Activated CD4-positive, alpha-beta memory T cell treated with anti-CD3 and anti-CD28 coated beads, Interleukin-2, amount 10 ng/mL, durations not matched to agents 7 days and 5 days (primary cell): ENCODE measurements at places on chromosomes 3 and 15. TPM values are rescaled to one million over a fixed set of nuclear protein-coding genes. Genes with fewer than 3 reads are reported as not detected.
A peak's percentile ranks its signal among the peaks of the same experiment; 100 is the strongest.

- no peak for DNase-seq
- H3K36me3 ChIP-seq, result no peaks in the 10 kb centered on the region
- H3K27ac ChIP-seq, result no peak overlapping the region
- no peak overlapping the region for H3K4me3 ChIP-seq
Observed at GRCh38 chr3:27559835-27560234, 75.7 kb upstream of the SLC4A7 start.

- no peak overlapping the region for H3K4me3 ChIP-seq
- peaks cover 36% of the 10 kb centered on the region for H3K36me3 ChIP-seq
- H3K27ac ChIP-seq, result no peak overlapping the region
- no peak for DNase-seq
- H3K27me3 ChIP-seq, result no peaks in the 10 kb centered on the region
Observed at GRCh38 chr3:15585111-15585845, 16.1 kb downstream of the HACL1 start.

DNA sequence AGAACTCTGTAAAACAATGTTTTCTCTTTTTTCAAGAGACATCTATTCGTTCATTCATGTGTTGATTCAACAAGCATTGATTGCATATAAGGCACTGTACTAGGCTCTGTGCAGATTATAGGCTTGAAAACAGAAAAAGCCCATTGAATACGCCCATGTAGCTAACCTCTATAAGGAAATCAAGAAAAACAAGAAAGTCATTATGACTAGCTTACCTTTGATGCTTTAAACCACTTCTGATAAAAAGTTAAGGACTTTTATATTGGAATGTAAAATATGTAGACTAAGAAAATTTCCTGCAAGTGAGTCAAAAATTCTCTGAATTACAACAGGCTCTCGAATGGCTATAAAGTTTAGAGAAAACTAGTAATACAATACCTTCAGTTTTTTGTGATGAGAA lies 92.5 kb downstream of the BDH1 start:
- H3K27me3 ChIP-seq, result peaks cover 48% of the 10 kb centered on the region
- H3K4me3 ChIP-seq, result no peak overlapping the region
- H3K27ac ChIP-seq, result no peak overlapping the region
- peaks cover 7% of the 10 kb centered on the region for H3K36me3 ChIP-seq

- no peak overlapping the region for H3K27ac ChIP-seq
- DNase-seq, result no peak
- H3K4me1 ChIP-seq, result no peaks in the 10 kb centered on the region
- no peaks in the 10 kb centered on the region for H3K27me3 ChIP-seq
- H3K4me3 ChIP-seq, result no peak overlapping the region
Observed at GRCh38 chr3:180466401-180467011, 135.5 kb upstream of the TTC14 start.

GRCh38 chr3:128076483-128077201 lies 24.4 kb downstream of the SEC61A1 start:
- peaks cover 11% of the 10 kb centered on the region for H3K36me3 ChIP-seq
- no peak for DNase-seq
- H3K27ac ChIP-seq, result no peak overlapping the region
- H3K4me1 ChIP-seq, result peaks cover 17% of the 10 kb centered on the region

GRCh38 chr3:197567904-197568681 lies 12.3 kb upstream of the BDH1 start:
- peaks cover 12% of the 10 kb centered on the region for H3K36me3 ChIP-seq
- H3K4me3 ChIP-seq, result no peak overlapping the region

DNA sequence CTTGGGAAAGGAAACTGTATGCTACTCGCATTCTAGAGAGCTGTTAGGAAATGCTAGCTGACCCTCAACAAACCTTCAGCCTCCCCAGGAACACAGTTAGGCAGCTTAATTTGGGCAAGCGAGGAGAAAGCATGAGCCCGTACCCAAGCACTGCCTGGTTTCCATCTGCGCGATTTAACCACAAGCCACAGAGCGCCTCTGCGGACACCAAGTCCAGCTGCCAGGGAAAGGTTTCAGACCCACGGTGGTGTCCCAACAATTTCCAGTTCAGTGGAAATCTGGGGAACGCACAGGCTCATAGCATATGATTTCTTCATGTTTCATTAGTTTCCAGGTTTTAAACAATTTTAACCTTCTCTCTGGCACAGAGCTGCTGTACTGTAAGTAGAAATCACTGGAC lies 617.6 kb downstream of the FHIT start:
- no peak overlapping the region for H3K27ac ChIP-seq
- no peaks in the 10 kb centered on the region for H3K27me3 ChIP-seq
- H3K4me3 ChIP-seq, result no peak overlapping the region

- peaks cover 29% of the 10 kb centered on the region for H3K4me1 ChIP-seq
- no peak overlapping the region for H3K4me3 ChIP-seq
- H3K36me3 ChIP-seq, result no peaks in the 10 kb centered on the region
- H3K27me3 ChIP-seq, result no peaks in the 10 kb centered on the region
- DNase-seq, result no peak
- H3K27ac ChIP-seq, result no peak overlapping the region
Observed at GRCh38 chr3:15500107-15500724, 21.3 kb downstream of the COLQ start.

DNA sequence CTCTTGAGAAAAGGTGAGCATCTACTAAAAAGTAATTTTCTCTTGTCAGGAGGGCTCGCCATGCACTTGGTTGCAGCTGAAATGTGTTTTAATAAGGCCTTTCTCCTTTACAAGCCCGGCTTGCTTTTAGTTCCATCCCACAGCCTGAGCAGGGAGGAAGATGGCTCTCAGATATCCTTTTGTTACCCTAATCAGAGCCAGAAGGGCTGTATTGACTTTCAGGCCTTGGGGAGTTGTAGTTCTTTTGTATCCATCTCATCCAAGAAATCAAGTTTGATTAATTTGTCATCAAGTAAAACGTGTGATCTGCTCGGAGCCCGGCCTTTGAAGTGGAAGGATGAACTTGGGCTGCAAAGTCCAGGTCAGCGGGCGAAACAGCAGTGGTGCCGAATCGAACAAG lies 52.9 kb downstream of the EIF4E3 start:
- no peak overlapping the region for H3K27ac ChIP-seq
- peaks cover 11% of the 10 kb centered on the region for H3K36me3 ChIP-seq
- DNase-seq, result no peak
- no peaks in the 10 kb centered on the region for H3K4me1 ChIP-seq
- no peak overlapping the region for H3K4me3 ChIP-seq

DNA sequence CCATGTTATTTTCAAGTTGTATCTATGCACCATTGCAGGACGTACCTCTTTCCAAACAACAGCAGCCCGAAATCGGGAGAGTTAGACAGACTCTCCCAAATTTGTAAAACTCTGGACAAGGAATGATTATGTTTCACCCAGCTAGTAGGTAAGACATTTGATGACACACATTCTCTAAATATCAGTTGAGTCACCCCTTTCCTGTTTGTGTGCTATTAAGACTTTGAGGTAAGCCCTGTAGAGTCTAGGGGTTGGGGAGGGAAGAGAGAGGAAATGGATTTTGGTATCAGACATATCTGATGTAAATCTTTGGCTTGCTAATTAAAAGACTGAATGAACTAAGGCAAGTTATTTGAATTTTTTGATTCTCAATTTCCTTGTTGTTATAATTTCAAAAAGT lies 999.0 kb downstream of the TUSC7 start:
- no peaks in the 10 kb centered on the region for H3K36me3 ChIP-seq
- DNase-seq, result no peak
- no peak overlapping the region for H3K27ac ChIP-seq

- H3K4me3 ChIP-seq, result peak overlapping the region; percentile 89
- peaks cover 42% of the 10 kb centered on the region for H3K4me1 ChIP-seq
- H3K36me3 ChIP-seq, result peaks cover 29% of the 10 kb centered on the region
- peak; percentile 40 for DNase-seq
Observed at GRCh38 chr15:68819495-68820294, 1.0 kb downstream of the ANP32A start.

DNA sequence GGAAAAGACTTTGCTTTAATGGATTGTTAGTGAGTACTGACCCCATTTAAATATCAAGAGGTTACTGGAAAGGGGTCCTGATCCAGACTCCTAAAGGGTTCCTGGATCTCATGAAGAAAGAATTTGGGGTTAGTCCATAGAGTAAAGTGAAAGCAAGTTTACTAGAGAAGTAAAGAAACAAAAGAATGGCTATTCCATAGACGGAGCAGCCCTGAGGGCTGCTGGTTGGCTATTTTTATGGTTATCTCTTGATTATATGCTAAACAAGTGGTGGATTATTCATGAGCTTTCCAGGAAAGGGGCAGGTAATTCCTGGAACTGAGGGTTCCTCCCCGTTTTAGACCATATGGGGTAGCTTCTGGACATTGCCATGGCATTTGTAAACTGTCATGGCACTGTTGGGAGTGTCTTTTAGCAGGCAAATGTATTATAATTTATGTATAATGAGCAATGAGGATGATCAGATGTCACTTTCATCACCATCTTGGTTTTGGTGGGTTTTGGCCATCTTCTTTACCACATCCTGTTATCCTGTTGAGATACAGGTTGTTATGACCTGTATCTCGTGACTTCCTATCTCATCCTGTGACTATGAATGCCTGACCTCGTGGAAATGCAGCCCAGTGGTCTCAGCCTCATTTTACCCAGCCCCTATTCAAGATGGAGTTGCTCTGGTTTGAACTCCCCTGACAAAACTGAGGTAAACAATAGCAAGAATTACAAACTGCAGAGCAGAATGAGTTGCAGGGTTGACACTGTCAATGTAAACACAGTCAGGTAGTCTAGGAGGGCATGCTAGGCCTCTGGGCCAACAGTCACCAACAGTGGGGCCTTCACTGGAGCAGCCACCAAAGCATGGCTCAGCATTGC lies 10.3 kb upstream of the GPR160 start:
- peaks cover 26% of the 10 kb centered on the region for H3K4me1 ChIP-seq
- no peaks in the 10 kb centered on the region for H3K27me3 ChIP-seq
- H3K36me3 ChIP-seq, result peaks cover 5% of the 10 kb centered on the region
- DNase-seq, result peak; percentile 61
- H3K27ac ChIP-seq, result peak overlapping the region; percentile 51
- no peak overlapping the region for H3K4me3 ChIP-seq

DNA sequence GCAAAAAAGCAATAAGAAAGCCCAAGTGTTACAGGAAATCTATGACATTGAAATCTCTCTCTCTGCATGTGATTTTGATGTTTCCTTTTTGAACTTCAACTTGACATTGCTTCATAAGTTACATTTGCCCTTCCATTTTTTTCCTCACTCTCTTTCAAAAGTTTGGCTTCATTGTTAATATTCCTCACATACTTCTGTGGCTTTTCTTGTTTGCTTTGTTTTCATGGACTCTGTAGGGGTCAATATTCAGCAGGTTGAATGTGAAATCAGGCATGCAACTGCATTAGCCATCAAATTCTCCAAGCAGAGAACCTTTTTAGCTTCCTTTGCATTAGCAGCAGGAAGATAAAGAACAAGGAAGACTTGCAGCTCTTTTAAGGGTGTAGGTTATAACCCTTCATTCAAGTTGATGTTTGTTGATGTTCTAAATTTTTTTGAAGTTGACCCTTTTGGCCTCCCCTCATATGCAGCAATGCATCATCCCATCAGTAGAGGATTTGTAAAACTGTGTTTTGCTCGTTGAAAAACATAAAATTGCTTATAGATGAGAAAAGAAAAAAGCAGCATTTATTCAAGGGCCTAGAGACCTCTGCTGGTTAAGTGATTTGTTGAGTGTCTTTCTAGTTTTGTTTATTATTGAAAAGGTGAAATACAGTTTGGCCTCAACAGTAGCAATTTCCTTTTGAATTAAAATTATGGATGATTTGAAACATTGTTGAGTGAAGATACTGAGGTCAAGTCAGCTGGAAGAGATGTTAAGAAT lies 211.4 kb downstream of the IL5RA start:
- H3K4me1 ChIP-seq, result no peaks in the 10 kb centered on the region
- H3K4me3 ChIP-seq, result no peak overlapping the region
- no peaks in the 10 kb centered on the region for H3K36me3 ChIP-seq
- H3K27ac ChIP-seq, result no peak overlapping the region

- no peaks in the 10 kb centered on the region for H3K4me1 ChIP-seq
- no peaks in the 10 kb centered on the region for H3K36me3 ChIP-seq
- no peak for DNase-seq
- peaks cover 9% of the 10 kb centered on the region for H3K27me3 ChIP-seq
- no peak overlapping the region for H3K27ac ChIP-seq
Observed at GRCh38 chr15:100663915-100664281, 61.5 kb downstream of the ASB7 start.

DNA sequence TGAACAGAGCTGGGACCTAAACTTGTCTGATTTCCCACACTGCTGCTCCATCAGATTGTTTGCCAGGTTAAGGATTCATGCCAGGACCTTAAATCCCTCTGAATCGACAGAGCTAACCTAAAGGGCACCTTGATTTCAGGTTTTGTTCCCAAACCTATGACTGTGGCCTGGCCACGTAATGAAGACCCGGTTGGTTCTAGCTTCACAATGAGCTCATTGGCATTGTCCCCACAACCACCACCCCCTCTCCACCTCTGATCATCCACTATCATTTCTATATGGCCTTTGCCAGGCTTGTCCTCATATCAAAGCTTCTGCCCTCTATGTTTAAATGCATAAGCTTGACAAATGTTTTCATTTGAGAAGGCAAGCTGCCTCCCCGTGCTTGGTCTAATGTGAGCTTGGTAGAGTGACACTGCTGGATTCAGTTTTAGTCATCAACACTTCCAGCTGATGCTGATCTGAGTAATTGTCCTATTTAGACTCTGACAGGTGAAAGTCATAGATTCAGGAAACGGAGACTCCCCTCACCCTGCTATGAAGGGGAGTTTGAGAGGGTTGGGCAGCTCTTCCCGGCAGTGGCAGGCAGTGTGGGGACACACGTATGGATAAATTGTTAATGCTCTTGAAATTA lies 407.1 kb upstream of the CFAP20DC start:
- DNase-seq, result peak; percentile 45
- peaks cover 40% of the 10 kb centered on the region for H3K4me1 ChIP-seq
- H3K27ac ChIP-seq, result peak overlapping the region; percentile 49
- peaks cover 34% of the 10 kb centered on the region for H3K36me3 ChIP-seq
- H3K27me3 ChIP-seq, result peaks cover 2% of the 10 kb centered on the region
- no peak overlapping the region for H3K4me3 ChIP-seq

RETNLB gene
- not detected for total RNA-seq

GJD2 gene
- not detected for total RNA-seq

CCRL2 gene
- total RNA-seq, result 6.2 TPM

NUTM1 gene
- not detected for total RNA-seq
